Stimulated activated CD8-positive, alpha-beta memory T cell treated with anti-CD3 and anti-CD28 coated beads, Interleukin-4, amount 100 ng/mL, for 1 hour (primary cell): ENCODE measurements at places on chromosomes 13 and 19.

DNA sequence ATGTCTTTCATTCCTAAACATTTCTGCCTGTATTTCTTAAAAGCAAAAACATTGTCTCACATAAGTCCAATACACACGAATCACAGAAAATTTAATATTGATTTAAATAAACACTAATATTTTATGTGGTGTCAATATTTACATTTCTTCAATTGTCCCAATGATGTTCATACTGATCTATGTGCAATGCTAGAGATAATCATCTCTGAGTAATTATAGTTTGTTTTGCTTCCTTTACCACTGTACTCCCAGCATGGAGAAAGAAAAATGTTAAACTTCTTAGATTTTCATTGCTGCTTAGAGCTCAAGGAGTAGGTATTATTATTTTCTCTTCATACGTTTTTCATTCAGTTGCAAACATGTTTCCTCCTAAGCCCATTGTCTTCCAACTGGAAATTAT is 434.2 kb upstream of the PRR20A start:
- DNase-seq: no peak

- no peak for DNase-seq
These were observed 1.9 kb downstream of the DCAF15 start for GRCh38 chr19:13954185-13954584.

DNA sequence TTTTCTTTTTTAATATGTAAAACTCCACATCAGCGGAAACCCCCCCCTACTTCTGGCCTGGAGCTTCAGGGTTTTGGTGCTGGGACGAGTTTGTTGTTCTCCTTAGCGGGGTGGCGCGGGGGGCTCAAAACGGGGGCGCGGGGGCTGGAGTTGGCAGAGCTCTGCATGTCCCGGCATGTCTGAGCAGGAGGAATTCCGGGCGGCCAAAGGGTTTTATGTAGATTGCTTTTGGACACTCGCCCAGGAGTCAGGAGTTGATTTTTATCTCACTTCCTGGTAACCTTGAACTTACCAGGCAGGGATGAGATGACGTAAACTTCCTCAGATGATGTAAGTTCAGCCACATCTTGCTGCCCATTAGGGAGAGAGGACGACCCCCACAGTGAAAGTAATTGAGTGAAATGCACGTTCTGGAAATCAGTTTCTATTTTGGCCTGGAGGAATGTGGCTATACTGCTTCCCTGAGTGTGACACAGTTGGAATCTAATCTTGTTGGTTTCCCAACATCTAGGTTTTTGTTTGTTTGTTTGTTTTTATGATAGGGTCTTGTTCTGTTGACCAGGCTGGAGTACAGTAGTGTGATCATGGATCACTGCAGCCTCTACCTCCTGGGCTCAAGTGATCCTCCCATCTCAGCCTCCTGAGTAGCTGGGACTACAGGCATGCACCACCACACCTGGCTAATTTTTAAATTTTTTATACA is 21.0 kb upstream of the GDF15 start:
- DNase-seq: no peak

DNA sequence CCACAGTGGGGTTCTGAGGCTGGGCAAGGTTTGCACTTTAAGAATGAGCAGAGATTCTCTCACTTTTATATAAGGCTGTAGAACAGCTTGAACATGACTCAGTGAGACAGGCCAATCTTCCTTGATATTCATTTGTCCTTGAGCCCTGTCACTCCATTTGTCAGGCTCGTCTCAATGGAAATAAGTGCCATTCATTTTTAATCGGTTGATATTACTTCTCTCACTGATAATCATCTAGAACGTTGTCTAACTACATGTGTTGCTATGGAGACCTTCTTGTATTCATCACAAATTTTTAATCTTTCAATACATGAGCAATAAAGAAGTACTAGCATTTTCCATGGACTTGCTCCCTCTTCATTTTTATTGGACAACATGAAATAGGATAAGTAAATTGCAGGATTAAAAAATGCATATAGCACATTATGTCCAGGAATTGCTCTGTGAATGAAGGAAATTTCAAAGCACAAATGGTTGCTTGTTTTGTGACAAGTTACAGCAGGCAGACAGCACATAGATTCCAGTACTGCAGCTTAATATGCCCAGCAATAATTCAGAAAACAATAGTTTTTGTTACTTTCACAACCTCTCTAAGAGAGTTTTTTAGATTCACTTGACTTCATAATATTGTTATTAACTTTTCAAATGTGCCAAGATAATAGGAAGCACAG is 1178.4 kb upstream of the ATXN8OS start:
- no peak for DNase-seq

DNA sequence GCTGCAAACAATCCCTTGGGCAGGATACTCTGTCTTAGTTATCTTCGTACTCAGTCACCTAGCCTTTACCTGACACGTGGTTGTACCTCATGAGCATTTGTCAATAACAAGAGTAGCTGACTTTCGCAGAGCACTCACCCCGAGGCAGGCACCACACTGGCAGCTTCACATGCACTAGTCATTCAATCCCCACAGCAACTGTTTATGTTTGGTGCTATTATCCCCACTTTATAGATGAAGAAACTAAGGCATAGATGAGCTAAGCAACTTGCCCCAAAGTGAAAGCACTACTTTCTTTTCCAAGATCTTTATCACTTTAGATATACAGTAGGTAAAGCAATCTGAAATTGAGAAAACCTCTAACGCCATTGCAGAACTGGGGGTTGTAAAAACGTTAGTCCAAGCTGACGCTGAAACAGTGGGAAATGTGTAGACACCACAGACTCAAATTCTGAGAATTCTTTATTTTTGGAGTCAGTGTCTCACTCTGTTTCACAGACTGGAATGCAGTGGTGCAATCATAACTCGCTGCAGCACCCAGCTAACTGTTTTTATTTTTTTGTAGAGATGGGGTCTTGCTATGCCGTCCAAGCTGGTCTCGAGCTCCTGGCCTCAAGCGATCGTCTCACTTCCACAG is 446.0 kb downstream of the FOXO1 start:
- DNase-seq: no peak

DNA sequence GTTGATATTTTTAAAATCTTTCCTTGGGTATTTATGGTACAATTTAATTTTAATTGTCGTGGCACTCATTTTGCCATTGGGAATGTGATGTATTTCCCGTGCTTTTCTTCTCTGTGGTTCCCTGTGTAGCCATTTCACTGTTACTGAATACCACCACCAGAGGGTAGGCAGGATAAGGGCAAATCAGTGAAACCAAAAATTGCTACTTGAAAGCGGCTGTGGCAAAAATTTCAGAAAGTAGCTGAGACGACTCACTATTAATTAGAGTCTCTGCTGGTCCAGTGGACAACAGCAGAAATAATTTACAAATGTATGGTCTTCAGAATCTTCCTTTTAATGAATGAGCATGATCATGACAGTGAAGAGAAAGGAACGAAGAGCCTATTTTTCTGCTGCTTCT is 34.4 kb upstream of the MIR17HG start:
- no peak for DNase-seq

DNA sequence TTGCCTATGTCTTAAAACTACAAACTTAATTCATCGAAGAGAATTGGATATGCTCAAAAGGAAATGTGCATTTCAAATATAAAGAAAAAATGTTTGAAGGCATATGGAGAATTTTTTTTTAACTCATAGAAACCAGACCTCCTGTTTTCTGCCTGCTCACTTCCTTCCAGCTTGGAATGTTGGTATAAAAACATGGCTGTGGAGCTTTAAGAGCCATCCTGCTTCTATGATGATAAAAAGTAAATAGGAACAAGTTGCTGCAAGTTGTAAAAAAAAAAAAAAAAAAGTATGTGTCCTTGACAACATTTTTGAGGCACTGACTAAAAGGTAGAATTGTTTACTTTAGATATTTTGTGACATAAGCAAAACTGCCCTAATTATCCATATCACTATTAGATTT is 1230.7 kb downstream of the PCDH9 start:
- no peak for DNase-seq

DNA sequence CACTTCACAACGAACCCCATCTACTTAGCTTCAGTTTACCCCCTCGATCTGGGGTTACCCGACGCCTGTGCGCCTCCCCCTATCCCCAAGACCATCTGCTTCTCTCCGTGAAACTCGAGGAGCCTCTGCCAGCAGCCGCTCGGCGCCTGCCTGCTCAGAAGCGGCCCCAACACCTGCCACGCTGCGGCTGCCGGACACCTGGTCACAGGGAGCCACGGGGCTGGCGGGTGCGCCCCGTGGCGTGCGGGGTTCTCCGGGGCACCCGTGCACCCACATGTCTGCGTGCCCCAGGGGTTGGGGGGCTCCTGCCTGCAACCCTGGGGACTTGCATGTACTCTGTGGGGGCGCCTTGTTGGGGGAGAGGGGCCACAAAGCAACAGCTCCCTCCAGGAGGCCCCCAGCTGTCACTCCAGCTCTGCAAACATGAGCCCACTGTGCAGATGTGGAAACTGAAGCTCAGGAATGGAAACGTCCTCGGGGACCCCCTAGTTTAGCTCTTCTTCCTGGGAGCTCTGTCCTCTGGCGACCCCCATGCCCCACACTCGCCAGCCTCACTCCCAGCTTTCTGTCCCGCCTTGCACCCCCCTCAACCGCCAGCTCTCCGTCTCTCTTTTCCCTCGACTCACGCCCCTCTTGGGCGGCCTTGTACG is 7.0 kb upstream of the SEMA6B start:
- no peak for DNase-seq

- DNase-seq: no peak
These were observed 10.5 kb downstream of the PMIS2 start for GRCh38 chr19:35596366-35596999.

DNA sequence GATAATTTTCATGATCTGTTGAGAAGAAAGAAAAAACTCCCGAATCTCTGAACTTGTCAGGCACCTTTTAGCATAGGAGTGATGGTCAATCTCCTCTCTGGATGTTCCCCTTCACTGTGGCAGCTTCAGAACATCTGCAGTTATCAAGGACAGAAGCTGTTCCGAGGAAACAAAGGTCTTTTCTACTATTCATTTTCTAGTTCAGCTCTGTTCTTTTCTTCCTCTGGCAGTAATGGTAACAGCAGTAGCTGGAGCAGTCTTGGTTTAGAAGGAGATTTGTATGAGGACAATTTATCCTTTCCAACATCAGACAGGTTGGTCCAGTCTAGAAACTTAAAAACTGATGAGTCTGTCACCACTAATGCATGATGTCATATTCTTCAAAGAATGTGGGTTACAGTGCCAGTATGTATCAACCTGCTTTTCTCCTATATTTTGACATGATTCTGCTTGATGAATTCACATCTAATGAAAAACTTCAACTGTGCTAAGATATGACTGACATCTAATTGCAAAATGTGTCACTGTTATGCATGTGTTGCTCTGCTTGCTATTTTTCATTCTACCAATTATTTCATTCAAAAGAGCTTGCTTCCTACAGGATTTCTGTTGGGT is 41.0 kb downstream of the AKAP11 start:
- DNase-seq: no peak

GRCh38 chr19:31330237-31330636 is 19.0 kb downstream of the TSHZ3 start:
- no peak for DNase-seq

GRCh38 chr19:16778796-16779411 is 50.3 kb upstream of the SIN3B start:
- DNase-seq: no peak

DNA sequence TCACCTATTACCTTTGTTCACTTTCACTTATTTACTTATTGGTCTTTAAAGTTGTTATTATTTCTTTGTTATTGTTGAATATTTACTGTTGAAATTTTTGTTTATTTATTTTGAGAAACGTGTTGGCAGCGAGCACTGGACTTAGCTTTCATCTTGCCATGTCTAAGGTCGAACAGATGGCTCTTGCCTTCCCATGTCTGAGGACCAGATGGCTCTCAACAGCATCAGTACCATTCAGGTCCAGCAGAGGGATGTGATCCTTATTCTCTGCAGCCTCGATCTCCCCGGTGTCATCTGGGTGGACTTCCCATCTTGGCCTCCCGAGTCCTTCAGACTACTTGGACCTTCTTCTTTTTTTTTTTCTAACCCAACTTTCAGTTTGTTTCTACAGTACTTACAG is 1437.6 kb downstream of the UQCRFS1 start:
- DNase-seq: no peak

- DNase-seq: no peak
These were observed 107.8 kb upstream of the TNFSF11 start for GRCh38 chr13:42466123-42466522.

GRCh38 chr19:45051929-45052579 is 13.2 kb downstream of the CLASRP start:
- DNase-seq: no peak

GRCh38 chr19:44539236-44539826 is 9.9 kb upstream of the CEACAM20 start:
- DNase-seq: no peak

DNA sequence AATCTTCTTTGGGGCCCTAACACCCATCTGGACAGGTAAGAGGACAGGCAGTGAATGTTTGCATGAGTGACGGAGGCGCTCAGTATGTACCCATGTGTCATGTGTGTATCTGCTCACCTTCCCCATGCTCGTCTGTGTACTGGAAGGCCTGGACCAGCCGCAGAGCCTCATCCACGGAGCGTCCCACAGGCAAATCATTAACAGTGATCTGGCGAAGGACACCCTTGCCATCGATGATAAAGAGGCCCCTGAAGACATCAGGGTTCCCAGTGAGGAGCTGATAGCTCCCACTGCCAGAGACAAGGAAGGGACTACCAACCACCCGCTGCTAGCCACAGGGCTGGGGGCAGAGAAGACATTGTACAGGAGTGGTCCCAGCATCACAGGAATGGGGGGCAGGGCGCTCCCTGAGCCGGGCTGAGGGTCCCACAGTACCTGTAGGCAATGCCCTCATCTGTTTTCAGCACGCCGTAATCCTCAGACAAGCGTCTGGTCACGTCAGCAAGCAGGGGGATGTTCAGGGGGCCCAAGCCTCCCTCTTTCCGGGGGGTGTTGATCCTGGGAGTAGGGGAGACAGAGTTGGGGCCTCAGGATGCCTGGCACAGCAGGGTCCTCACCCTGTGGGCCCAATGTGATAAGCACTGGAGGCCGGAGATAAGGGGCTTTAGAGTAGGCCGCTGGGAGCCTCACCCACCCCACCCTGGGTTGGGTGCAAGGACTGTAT is 1.7 kb downstream of the PRDX2 start:
- DNase-seq: no peak

DNA sequence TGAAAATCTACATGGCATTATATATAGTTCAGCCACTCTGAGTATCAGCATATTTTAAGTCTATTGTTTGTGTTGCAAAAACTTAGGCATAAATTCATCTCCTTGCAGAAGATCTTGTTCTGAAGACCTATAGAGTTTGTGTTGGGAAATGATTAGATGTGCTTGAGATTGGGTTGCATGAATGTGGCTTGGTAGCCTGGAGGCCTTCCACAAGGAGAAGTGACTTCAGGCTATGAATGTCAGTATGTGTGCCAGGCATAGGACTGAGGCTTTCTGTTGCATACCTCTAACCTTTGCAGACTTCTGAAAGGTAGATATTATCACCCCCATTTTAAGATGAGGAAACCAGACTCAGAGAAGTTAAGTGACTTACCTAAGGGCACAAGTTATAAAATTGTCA is 188.6 kb downstream of the OLFM4 start:
- no peak for DNase-seq
